NCI-H1105 treated with DMSO at 0.1 percent for 48 hours (cell line): ENCODE measurements at places on chromosomes 2 and 18.
A peak's percentile ranks its signal among the peaks of the same experiment; 100 is the strongest.

DNA sequence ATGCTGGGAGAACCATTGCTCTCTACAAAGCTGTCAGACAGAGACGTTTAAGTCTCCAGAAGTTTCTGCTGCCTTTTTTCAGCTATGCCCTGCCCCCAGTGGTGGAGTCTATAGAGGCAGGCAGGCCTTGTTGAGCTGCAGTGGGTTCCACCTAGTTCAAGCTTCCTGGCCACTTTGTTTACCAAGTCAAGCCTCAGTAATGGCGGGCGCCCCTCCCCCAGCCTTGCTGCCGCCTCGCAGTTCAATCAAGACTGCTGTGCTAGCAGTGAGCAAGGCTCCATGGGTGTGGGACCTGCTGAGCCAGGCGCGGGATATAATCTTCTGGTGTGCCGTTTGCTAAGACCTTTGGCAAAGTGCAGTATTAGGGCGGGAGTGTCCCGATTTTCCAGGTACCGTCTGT lies 52.7 kb upstream of the SCYGR2 start:
- DNase-seq, result no peak

- DNase-seq, result no peak
Measured at GRCh38 chr2:9556121-9556743, 602 bp upstream of the ADAM17 start.

- no peak for DNase-seq
Measured at GRCh38 chr2:240387669-240388358, 47.6 kb upstream of the GPC1 start.

DNA sequence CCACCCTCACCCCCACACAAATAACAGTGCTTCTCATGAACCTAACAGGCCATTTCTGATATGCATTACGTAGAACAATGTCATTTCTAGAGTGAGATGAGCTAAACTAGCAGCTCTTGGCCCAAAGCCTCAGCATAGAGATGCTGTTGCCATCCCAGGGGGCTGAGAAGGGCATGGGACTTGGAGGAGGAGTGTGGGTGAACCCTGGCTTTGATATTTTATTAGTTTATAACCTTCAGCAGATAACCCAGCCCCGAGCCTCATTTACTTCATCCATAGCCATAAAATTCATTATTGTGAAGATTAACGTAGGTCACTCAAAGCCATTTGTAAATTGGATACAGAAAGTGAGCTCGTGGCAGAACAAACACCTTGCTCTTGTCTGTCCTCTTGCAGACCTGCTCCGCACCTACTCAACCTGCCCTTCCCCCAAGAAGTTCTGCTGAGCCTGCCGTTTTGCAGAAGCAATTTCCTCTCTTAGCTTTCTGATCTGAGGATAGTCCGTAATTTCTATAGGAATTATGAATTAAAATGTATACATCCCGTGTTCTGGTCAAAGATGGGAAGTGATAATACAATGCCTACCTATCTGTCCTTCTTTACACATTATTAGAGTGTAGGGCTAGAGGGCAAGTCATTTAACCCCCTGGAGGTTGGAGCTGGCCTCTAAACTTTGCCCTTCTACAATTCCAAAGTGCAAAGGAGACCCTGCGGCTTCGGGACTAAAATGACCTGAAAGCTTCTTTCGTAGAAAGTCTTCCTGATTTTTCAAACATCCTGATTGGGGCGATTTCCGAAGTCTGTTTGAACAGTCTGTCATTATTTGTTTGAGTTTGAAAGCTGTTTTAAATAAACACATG lies 187.4 kb downstream of the BCL2 start:
- no peak for DNase-seq

DNA sequence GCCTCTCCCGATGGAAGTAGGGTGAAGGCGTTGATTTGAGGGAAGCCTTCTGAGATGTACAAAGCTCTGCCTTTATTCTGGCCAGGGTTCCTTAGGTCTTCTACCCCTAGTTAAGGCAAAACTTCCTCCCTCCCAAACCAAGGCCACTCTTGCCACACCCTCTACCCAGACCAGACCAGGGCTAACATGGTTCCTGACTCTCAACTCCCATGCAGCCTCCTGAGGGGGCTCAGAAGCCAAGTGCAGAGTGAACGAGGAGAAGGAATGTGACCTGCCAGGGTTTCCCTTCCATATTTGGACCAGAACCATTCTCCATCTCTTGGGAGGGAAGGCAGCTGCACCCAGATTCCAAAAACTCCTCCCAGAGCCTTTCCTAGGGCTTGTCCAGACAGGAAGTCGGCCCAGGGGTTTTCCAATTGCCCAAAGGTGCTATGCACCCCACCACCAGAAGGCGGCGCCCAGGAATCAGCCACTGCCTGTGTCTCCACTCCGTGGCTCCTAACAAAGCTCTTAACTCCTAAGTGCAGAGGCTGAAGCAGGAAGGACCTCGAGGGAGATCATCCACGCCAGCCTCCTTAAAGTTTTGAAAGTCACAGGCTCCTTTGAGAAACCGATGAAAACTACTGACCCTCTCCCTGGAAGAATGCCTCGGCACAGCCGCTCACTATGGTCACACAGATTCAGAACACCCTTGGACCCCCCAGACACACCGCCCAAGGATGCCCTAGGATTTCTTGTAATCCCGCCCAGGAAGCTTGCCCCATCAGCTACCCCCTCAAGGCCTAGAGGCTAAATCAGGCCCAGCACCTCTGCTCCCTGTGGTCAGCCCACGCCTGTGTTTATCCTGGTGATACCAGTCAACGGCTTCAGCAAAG lies 157.8 kb downstream of the SMAD2 start:
- DNase-seq, result peak; percentile 66

GRCh38 chr2:109129356-109129920 lies 433 bp downstream of the SH3RF3 start:
- DNase-seq, result no peak

- DNase-seq, result no peak
Measured at GRCh38 chr2:222228054-222228453, 70.7 kb downstream of the PAX3 start.

DNA sequence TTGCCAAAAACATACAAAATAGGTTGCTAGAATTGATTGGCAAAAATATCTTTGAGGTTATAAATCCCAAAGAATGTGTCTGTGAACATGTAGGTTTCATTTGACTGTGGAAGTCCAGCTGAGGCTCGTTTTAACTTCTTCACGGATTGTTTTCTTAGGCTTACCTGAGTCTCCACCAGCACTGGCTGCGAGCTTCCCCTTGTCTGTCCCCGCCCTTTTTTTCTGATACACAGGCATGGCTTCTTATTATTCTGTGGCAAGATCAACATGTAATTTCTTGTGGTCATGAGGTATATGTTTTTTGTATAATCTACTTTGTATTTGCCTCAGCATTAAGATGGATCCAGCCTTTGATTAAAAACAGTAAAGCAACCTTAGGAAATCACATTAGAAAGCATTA lies 7.2 kb upstream of the SLC40A1 start:
- no peak for DNase-seq

GRCh38 chr2:63121055-63121834 lies 70.6 kb downstream of the OTX1 start:
- DNase-seq, result no peak

DNA sequence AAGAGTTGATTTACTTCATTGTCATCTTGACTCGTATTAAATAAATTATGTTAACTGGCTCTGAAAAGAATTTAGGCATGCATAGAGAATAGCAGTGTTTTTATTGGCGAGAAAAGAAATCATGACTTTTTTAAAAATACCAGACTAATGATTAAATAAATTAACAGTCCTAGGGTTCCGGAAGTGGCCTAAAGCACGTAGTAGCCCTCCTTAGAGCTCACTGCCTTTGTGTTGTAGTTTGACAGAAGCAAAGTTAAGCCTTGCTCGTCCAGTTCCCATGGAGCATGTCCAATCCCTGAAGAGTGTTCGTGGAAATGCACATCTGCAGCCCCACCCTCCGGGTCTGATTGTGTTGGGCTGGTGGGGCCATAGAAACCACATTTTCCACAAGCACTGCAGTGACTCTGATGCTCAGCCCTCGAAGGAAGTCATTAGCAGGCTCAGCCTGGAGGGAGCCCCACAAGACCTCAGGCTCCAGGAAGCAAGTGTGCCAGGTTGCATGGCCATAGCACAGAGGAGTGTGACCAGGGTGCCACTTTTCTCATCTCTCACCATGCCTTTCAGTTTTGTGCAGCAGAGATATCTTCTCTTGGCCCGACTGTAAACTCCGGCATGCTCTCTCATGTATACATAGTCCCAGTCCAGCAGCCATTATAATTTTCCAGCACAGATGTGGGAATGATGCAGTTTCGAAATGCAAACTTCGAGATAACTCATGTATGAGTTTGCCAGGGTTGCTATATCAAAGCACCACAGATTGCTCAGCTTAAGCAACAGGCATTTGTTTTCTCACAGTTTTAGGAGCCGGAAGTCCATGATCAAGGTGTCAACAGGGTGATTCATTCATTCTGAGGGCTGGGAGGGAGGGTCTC lies 188.6 kb upstream of the SH3BP4 start:
- no peak for DNase-seq

DNA sequence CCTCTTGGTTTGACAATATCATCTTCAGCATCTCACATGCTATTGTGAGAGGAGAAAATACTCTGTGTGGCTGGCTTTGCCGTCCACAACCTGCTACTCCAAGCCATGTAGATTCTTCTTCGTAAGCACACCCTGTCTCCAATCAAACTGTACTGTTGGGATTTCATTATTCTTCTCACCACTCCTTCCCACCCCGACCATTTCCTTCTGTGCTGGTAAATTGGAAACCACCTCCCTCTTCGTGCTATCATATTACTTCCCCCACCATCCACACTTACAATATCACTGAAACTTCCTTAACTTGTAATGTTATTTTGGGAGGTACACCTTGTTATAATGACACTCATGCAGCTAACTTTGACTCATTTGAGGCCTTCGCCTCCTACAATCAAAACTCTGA lies 3.2 kb upstream of the AGXT start:
- no peak for DNase-seq

DNA sequence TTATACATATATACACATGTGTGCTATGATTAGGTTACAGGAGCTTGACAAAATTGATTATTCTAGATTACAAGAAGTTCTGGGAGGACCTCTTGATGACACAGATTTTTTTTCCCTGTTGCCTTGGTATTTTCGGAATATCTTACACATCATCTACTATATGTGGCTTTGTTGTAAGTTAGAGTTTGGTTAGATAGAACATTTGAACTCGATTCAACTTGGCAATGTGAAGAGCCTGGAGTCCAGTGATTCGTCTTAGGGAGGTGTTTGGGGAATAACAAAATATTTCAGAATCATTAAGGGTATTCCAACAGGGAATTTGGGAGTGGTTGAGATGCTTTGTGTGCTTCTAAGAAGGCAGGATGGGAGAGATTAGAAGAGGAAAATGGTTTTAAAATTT lies 39.3 kb upstream of the EFEMP1 start:
- no peak for DNase-seq

DNA sequence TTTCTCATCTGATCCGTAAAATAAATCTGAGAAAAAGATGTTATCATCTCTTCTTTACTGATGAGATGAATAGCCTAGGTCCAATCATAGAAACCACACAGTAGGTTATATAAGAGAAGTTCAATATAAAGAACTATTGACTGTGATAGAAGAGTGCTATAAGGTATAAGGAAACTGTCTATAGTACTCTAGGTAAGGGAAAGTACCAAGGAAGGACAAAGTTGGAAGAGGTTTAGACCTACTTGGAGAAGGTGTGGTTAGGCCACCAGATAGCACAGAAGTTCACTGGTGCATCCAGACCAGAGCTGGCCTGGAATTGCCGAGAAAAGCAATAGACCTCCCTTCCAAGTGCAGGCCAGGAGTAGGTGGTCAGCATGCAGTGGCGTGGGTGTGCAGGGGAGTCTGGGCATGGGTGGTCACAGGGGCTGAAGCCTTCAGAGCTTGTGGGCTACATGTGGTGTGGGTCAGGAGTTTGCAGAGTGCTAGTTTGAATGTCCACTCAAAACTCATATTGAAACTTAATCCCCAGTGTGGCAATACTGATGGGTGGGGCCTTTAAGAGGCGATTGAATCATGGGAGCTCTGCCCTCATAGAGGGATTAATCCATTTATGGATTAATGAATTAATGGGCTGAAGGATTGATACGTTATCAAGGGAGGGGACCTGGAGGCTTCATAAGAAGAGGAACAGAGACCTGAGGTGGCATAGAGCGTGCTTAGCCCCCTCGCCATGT lies 86.3 kb downstream of the ALPK2 start:
- no peak for DNase-seq

- DNase-seq, result peak; percentile 58
Measured at GRCh38 chr2:208501206-208501605, 94.6 kb downstream of the PTH2R start.

- no peak for DNase-seq
Measured at GRCh38 chr2:138979131-138979785, 199.1 kb upstream of the NXPH2 start.

GRCh38 chr2:106579750-106580197 lies 92.6 kb downstream of the CD8B2 start:
- DNase-seq, result no peak

DNA sequence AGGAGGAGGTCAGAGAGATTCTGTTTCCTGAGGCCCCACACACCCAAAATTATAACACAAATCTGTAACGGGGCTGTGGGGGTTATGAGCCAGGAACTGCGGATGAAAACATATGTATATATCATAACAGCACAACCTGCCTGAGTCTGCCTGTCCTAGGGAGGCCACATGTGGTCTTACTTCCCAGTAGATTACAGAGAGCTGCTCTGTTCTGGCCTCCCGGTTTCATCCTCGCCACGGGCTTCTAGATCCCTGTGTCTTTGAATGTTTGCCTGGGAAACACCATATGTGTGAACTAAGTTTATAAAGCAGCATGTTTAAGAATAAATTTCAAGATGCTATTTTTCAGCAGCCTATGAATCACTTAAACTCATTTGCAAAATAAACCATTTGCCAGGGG lies 124.0 kb downstream of the TMEM200C start:
- DNase-seq, result no peak

DNA sequence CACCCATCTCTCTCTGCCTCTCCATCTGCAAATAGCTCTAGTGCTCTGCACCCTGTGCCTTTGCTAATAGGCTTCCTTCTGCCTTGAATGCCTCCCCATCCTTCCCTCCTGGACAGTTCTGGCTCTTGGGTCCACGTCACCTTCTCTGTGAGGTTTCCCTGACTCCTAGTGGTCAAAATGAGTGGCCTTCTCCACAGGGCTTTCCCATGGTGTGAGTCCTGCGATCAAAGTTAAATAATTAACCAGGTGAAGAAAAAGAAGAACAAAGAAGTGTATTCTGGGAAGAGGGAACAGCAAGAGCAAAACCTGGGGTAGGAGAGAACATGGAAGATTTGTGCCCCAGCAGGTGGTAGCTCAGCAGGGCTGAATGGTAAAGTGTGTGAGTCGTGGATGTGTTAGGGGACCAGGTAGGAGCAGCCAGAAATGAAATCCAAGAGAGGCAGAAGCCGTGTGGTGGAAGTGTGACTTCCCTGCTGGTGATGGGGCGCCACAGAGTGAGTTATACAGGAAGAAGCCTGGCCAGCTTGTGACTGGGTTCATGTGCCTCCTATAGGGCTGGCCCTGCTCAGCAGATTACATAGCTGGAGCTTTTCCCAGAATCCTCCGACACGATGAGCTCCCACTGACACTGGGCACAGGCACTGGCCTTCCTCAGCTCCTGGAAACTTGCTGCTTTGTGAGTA lies 93.8 kb upstream of the LDAH start:
- DNase-seq, result no peak
